ENCODE measurements at places on chromosomes 1 and 21. TPM values are rescaled to one million over a fixed set of nuclear protein-coding genes. Genes with fewer than 3 reads are reported as not detected.

GRCh38 chr1:212620293-212620692 lies 11.7 kb downstream of the ATF3 start:
- no peak for DNase-seq

- DNase-seq, result peak; percentile 31
Measured at GRCh38 chr21:43975469-43976098, 36.5 kb upstream of the TRAPPC10 start.

DNA sequence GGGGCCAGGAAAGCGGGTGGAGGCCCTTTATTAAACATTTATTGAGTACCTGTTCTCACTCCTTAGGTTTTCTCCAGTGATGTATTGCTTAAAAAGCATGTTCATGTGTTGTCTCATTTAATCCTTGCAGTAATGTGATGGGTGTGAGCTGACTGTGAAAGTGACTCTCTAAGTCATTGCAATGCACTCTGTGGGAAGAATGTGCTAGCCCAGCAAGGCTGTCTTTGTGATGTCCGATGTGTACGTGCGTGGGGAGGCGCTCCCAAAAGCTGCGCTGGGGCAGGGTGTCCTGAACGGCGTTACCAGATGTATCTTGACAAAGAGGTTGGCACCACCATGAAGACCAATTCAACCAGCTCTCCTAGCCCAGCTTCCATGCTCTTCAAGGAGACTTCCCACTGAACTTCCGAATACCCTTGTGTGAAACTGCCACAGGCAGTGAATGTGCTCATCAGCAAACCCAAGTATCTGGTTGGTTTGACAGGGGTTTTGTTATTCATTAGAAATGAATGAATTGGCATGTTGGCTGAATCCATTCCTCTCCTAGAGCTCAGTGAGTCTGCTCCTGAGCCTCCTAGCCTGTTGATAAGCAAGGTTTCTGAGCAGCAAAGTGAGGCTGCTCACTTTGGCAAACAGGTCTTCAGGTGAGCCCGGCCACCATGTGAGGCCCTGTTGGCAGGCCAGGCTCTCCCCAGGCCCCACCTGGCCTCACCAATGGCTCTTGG lies 28.0 kb downstream of the NUAK2 start:
- peak; percentile 26 for DNase-seq

Gene TMIGD3
- total RNA-seq, result not detected

DNA sequence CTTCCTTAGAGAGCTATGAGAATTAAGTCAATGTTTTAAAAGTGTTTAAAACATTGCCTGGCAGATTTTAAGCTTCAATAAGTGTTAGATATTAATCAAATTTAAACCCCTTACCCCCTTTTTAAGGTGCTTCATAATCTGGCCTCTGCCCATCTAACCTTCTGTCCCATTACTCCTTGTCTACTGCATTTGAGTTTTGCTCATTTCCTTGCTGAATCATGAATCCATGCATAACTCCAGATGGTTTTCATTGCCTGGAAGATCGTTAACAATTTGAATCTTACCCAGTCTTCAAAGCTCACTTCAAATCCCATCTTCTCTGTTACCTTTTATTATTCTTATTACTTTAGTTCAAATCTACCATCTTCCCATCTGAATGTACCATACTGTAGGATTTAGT lies 4.6 kb downstream of the HJV start:
- peak; percentile 33 for DNase-seq
